ENCODE measurements at places on chromosomes 16 and 17.

DNA sequence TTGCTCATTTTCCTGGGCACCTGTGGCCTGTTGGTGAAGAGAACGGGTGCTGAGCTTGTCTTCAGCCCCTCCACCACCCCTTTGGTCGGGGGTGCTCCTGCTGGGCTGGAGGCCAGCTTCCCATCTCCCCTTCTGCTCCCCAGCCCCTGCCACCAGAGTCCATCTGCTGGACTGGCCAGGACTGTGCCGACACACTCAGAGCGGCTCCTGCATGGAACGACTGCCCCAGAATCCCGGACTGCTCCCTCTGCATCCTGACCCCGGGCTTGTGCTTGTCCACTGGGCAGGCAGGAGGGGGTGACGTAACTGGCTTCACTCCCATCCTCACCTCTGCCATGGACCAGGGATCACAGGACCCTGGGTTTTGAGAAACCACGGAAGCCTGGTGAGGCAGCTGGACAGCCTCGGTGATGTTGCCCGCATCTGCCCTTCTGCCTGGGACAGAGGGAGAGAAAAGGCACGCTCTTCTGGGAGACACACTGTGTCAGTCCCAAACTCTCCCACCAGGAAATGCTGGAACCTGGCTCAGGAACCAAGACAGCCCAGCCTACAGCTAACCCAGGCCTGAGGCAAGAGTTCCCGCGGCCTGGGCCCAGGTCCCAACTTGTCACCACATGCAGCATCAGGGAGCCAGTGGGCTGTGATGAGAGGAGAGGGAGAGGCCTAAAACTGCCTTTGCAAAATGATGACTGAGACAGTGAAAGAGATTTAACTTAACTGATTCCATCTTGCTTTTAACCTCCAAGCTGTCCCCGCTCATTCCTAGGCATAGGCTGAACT is 16.1 kb upstream of the GSDMA start:
- DNase-seq = no peak

- DNase-seq = no peak
Measured at GRCh38 chr17:81194941-81195901, 27.5 kb downstream of the CEP131 start.

DNA sequence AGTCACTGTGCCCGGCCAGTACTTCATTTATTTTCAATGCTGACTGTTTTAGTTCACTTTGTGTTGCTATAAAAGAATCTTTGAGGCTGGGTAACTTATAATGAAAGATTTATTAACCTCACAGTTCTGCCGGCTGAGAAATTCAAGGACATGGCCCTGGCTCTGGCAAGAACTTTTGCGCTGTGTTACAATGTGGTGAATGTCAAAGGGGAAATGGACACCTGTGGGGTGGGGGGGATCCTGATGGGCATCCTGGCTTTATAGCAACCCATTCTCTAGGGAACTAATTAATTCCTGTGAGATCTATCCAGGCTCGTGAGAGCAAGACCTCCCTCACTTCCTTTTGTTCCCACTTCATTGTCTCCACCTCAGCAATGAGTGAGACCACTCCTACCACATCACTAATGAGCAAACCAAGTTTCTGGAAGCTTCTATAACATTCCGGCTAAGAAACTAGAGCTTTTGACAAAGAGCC is 17.1 kb upstream of the CDH3 start:
- DNase-seq = no peak

GRCh38 chr16:28207399-28207798 is 4.4 kb downstream of the XPO6 start:
- DNase-seq = no peak

DNA sequence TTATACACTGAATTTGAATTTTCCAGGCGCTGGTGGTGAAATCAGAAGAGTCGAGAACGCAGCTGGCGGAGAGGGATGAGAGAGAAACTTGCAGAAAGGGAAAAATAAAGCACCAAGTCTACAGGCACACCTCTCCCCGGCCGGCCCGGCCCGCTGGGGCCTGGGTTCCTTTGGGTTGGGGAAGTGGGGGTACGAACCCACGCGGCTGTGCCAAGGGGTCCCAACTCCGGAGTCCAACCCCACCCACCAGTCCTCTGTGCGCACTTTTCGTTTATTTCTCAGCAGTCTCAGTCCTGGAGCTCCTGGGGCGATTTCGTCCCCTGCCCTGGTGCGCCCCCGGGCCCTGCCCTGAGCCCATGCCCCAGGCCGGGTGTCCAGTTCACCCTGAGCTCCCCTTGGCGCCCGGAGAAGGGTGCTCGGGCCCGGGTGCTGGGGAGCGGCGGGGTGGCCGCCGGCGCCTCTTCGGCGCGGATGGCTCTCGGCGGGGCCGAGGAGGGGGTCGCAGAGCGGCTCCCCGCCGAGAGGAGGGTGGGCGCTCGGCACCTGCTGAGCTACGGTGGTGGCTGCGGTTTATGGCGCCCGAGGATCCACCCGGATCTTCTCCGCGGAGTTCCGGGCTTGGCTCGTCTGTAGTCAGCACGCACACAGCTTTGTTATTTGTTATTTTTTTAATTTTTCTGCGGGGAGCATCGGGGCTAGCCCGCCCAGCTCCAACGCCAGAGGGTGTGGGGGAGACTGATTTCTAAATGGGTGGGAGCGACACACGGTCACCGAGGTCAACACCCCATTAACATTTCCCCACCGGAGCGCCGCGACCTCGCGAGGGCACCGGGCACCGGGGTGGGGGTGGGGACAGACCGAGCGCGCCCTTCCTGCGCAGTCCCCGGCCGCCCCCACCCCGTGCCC is 15.7 kb upstream of the CBX8 start:
- no peak for DNase-seq

GRCh38 chr16:89823087-89823823 is 5.0 kb upstream of the SPIRE2 start:
- no peak for DNase-seq

- DNase-seq = no peak
Measured at GRCh38 chr17:65407017-65407416, 154.4 kb downstream of the AXIN2 start.

DNA sequence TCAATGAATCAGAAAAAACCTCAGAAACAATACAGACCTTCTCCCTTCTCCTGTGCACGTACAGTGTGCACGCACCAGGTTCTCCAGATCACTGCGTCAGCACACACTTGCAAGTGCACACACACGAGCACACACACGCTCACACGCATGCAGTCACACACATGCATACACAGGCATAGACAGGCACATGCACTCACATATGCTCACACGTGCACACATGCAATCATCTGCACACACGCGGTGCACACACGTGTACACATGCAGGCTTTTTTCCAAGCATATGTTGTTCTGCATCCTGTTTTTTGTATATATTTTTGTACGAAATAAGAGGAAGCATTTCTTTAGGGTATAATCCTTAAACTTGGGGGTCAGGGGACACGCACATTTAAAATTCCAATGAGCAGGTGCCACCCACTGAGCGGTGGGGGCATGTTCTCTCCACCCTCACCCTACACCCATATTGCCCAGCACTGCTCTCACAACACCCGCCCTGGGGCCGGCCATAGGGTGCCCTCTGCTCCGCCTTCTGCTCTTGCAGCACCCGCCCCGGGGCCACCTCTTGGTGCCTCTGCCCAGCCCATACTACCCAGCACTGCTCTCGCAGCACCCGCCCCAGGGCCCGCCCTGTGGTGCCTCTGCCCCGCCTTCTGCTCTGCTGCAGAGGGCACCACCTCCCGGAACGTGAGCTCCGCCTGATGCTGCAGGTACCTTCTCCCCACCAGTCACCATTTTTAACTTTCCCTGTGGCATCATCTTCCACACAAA is 20.9 kb downstream of the KLHDC4 start:
- DNase-seq = no peak

- DNase-seq = no peak
Measured at GRCh38 chr17:21191698-21192097, 22.3 kb downstream of the TMEM11 start.

- no peak for DNase-seq
Measured at GRCh38 chr16:57689762-57690558, 4.6 kb upstream of the DRC7 start.

DNA sequence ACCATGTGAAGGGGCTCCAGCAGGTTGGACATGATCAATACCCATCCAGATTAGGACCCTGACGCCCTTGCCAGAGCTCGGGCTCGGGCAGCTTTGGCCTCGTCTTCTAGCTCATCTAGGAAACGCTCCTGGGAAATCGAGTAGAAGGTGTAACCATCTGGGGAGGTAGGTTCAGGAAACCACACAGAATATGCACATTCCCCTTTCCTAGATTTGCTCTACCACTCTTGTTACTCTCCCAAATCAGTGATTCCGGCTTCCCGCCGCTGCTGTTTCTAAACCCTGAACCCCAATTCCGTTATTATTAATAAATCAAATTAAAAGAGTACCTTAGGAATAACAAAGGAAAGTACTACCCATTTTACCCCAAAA is 507 bp downstream of the COA3 start:
- no peak for DNase-seq

GRCh38 chr17:48611213-48611612 is 396 bp upstream of the HOXB7 start:
- no peak for DNase-seq

GRCh38 chr16:81661082-81661481 is 118.0 kb upstream of the PLCG2 start:
- DNase-seq = no peak

- DNase-seq = no peak
Measured at GRCh38 chr16:31079342-31079944, 5.2 kb downstream of the ZNF646 start.

GRCh38 chr17:36849871-36850348 is 87.4 kb upstream of the LHX1 start:
- DNase-seq = peak; percentile 81

- peak; percentile 89 for DNase-seq
Measured at GRCh38 chr16:30184096-30184890, 891 bp downstream of the CORO1A start.

DNA sequence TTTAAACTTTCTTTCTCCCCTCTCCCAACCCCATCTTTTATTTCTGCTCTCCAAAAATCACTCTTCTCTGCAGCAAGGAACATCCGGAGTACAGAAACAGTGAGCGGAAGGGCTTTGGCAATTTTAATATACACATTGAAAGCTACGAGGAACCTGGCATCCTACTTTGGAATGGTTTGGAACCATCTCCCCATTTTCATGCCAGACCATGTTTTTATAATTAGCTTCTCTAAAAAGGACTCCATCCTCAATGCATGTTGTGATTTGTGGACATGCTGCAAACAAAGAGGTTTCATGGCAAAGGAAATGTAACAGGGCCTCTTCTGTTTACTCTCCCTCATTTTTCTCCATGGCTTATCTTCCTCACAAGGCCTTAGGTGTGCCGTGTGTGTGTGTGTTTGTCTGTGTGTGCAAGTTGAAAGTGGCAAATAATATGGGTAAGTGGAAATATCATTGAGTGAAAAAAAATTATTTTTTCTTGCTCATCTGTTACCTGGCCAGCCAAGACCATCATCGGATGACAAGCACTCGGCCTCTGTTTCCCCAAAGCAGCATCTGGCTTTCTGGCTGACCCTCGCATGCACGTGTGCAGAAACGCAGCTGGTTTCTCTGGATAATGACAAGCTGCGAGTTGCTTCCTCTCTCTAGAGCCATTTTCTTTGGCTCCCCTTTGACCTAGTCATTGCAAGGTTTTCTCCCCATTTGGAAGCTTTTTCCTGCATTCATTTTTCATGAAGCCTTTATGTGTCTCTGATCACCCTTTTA is 585.0 kb downstream of the TMEM114 start:
- DNase-seq = no peak

DNA sequence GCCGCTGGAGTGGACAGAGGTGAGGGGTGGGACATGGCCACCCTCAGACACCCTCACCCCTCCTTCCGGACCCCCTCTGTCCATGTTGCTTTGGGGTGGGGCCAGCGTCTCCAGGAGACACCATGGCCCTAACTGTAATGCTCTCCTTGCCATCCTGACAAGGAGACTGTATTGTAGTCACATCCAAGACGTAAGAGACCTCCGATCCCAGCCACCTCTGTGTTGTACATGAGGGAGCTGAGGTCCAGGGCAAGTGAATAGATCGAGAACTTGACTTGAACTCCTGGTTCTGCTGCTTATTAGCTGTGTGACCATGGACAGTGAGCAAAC is 30.2 kb downstream of the POLR3E start:
- no peak for DNase-seq

DNA sequence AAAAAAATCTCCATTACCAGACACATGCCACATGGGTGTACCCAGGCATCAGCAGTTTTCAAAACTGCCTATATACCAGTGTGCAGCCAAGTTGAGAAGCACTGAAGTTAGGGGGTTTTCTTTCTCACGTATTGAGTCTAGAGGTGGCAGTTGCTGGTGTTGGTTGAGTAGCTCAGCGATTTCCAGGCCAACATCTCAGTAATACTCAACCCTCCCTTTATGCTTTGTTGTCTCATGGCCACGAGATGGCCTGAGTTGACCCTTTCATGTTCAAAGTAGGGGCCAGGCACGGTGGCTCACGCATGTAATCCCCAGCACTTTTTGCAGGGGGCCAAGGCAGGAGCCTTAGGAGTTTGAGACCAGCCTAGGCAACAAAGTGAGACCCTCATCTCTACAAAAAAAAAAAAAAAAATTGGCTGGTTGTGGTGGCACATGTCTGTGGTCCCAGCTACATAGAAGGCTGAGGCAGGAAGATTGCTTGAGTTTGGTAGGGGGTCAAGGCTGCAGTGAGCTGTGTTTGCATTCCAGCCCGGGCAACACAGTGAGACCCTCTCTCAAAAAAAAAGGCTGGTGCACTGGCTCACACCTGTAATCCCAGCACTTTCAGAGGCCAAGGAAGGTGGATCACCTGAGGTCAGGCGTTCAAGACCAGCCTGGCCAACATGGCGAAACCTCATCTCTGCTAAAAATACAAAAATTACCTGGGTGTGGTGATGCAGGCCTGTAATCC is 10.8 kb downstream of the LRRC3C start:
- no peak for DNase-seq

GRCh38 chr17:28669918-28670317 is 7.9 kb downstream of the SUPT6H start:
- no peak for DNase-seq

DNA sequence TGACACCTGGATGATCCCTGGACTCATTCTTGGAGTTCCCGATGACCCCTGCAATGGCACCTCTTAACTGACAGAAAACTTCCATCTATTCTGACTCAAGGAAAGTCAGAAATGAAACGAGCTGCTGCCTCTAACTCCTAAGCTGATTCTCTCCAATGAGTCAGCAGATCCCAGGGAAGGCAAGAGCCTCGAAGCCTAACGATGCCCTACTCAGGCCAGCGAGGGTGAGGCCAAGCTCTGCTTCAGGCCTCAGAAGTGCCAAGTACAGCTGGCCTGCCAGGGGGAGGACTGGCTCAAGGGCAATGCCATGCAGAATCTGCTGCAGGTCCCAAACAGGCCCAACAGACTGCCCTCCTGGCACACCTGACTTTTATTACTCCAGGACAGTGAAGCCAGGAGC is 36.3 kb downstream of the PLXDC1 start:
- no peak for DNase-seq

DNA sequence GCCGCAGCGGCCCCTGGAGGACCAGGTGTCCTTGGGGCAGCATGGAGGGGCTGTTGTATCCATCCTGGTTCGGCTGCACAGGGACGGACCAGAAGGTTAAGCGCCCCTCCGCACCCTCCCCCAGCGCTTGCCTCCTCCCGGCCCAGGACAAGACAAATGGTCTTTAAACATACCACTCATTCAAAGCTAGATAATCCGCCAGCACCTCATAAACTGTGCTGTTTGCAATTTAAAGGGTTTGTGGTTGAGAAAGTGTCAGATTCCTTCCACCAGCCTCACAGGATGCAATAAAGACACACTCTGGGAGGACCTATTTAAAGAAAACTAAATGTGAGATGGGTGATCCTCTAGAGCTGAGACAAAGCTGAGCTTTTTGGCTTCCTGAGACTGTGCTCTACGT is 426.2 kb upstream of the EEF2KMT start:
- DNase-seq = no peak
